T-helper 2 cell (primary cell): ENCODE measurements at places on chromosomes 4 and X.

DNA sequence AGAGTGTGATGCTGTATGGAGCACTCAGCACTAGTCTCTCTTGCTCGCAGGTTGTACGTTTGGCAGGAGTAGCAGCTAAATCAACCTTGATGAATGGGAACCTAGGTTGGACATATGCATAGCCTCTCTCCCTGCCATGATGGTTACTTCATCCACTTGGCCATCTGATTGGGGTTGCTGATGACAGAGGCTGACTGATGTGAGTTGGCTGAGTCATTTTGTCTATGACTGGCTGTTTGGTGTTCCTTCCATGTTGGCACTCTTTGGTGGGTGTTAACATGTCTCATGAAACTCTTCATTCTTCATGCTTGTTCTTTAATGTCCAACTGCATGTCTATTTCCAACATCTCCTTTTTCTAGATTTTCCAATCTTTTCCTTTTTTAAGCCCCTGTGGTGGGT, 31.6 kb upstream of the SPARCL1 start:
- peak; percentile 44 for DNase-seq

GRCh38 chr4:10051517-10052135, 30.3 kb upstream of the SLC2A9 start:
- DNase-seq, result no peak

DNA sequence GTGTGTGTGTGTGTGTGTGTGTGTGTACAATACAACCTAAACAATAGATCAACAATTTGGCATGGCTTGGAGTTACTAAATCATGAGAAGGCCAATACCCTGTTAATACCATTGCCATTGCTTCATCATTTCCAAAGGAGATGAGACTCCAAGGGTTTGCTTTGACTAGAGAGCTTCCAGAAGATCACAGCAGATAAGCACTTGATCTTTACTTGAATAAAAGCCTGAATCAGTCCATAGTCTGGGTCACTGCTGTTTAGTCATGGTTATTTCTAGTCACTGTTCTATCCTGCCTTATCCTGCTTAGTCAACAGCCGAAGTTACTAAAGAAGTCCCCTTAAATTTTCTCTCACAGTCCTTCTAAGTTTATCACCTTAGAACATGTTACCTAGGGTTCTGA, 58.2 kb downstream of the RAB40AL start:
- no peak for DNase-seq

DNA sequence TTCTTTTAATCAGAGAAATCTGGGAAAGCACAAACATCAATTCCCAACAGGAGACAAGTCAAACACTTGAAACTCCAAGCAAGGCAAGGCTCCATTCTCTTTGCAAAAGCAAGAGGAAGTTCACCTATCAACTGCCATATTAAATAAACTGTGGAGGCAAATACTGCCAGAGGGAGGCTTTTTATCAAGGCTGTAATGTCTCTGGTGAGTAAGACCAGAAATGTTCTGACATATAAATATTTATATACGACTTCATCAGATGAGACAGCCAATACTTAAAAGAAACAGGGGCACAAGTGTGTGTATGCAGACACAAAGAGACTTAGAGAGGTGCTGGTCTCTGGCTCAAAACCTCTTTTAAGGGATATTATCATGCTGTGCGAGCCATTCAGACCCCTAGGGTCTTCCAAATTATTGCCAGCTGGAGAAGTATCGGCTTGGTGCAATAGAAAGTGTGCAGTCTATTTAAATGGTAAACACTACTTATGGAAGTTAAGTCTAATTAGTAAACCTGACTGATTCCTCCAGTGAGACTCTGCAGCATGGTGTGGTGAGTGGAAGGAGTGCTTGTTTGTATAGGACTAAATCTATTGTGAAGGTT, 24.4 kb downstream of the DCX start:
- DNase-seq, result no peak

DNA sequence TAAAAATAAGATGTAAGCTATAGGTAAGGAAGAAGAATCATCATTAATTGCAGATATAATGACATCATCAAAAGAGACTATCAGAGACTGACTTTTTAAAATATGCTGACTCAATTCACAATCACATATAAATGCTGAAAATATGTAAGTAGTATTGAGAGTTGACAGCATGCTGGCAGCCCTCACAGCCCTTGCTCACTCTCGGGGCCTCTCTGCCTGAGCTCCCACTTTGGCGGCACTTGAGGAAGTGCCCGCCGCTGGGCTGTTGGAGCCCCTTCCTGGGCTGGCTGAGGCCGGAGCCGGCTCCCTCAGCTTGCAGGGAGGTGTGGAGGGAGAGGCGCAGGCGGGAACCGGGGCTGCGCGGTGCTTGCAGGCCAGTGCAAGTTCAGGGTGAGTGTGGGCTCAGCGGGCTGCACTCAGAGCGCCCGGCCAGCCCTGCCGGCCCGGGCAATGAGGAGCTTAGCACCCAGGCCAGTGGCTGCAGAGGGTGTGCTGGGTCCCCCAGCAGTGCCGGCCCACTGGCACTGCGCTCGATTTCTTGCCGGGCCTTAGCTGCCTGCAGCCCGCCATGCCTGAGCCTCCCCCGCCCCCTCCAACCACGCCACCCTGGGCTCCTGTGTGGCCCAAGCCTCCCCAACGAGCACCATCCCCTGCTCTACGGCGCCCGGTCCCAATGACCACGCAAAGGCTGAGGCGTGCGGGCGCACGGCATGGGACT, 68.9 kb downstream of the RAB28 start:
- DNase-seq, result no peak

DNA sequence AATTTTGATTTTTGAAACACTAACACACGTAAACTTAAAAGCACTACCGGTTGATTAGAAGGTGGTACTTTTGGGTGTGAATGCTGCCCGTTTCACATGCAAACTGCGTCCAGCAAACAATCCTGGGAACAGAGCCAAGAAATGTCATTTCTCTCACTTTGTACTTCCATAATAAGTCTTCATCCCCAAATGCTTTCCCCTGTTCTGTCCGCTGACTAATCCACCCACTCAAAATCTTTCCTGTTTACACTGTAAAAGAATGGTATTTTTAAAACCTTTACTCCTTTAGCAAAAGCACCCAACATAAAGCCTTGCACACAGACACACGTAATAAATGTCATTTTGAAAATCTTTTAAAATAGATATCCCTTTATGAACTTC, 39.1 kb upstream of the PDLIM5 start:
- no peak for DNase-seq

- DNase-seq, result no peak
These were observed 476.5 kb downstream of the PDGFC start for GRCh38 chr4:156495091-156495490.

- DNase-seq, result no peak
These were observed 216.8 kb downstream of the AFAP1 start for GRCh38 chr4:7722766-7723387.

DNA sequence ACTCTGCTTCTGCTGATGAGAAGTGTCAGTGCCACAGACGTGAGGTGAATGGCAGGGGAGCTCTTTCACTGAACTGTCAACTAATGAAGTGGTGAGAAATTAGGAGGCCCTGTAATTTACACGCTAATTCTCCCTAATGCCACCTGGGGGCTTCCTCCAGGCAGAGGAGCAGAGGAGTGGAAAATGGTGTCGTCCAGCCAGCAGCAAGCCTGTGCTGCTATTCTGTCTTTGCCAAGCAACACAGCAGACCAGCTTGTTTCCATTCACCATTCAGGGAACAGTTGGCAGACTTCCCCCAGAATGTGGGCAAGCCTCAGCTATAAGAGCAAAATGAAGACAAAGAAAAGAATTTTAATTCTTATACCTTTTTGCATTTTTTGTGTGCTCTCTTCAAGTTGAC, 245.2 kb upstream of the TET2 start:
- no peak for DNase-seq

DNA sequence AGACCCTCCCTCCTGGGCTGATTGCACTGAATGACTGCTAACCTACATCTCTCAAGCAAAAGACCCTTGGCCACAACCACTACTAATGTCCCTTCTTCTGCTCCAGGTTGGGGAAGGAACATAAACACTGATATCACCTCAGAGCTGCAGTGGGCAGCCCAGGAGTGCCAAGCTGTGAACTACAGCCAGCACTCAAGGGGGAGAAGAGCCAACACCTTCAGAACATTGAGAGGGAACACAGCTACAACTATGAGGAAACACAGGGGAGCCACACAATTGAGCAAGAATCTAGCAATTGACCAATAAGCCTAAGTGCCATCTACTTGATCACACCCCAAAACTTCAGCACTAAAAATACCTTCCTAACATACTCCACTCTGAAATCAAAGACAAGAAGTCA, 222.8 kb downstream of the SPATA18 start:
- no peak for DNase-seq

- peak; percentile 72 for DNase-seq
These were observed 81.9 kb upstream of the QRFPR start for GRCh38 chr4:121462660-121463261.

- DNase-seq, result no peak
These were observed 162.7 kb upstream of the KLF8 start for GRCh38 chrX:56069299-56069931.

DNA sequence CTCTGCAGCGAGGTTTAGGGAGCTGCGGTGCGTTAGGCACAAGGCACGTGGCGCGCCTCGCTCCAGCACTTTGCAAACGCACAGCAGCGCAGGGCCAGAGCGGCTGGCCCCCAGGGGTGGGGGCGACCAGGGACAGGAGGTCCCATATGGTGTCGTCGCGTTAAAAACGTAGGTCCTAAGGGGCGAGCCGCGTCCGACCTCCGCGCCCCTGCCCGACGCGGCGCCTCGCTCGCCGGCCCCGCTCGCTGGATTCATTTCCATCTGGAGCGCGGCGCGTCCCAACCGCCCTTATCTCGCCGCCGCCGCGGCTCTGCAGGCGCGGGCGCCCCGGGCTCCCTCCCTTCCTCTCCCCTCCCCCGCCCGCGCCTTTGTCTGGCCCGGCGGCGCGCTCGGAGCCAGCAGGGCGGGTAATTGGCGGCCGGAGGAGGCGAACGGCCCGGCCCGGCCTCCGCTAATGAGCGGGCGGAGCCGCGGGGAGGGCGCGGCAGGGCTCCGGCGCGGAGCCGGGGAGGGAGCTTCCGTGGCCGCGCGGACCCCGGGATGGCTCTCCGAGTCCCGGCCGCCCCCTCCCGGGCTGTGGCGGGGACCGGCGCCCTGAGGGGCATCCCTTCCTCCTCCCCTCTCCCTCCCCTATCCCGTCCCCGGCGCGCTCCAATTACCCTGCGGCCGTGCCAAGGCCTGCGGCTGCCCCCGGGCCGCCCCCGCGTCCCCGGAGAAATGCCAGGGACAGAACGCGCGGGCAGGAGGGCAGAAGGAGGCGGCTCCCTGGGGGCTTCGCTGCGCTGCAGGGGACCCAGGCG, 409.0 kb downstream of the BCOR start:
- peak; percentile 18 for DNase-seq

- DNase-seq, result no peak
These were observed 121.8 kb upstream of the BMPR1B start for GRCh38 chr4:94636004-94636403.

DNA sequence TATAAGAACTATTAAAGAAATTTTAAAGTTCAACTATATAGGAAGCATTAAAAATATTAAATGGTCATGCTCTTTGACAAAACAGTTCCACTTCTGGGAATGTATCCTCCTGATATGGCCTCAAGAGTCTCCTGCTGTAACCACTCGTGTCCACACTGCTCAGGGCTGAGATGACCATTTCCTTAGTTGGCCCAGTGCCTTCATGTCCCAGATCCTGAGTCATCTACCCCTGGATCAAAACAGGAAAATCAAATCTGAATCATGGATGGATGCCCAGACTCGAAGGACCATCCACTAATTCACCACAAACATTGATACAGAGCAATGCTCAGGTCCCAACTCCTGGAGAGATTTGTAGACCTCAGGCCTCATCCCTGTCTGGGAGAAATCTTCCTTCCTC, 44.7 kb downstream of the GPRASP3 start:
- DNase-seq, result no peak
